ENCODE measurements at places on chromosomes 12 and 14. TPM values are rescaled to one million over a fixed set of nuclear protein-coding genes. Genes with fewer than 3 reads are reported as not detected.

RNASE7 gene
- not detected for total RNA-seq

KCNH5 gene
- total RNA-seq: not detected

MYF6 gene
- total RNA-seq: not detected

PAX9 gene
- not detected for total RNA-seq

SLC2A14 gene
- total RNA-seq: not detected

NTN4 gene
- 1.7 TPM for total RNA-seq

HOXC9 gene
- total RNA-seq: 5.6 TPM

ARL1 gene
- 57.1 TPM for total RNA-seq

GRCh38 chr12:4745249-4745648, 25.0 kb downstream of the GALNT8 start:
- no peak for DNase-seq

GRCh38 chr14:65193916-65194590, 91.7 kb upstream of the MAX start:
- DNase-seq: no peak

GRCh38 chr12:6212086-6212485, 11.9 kb downstream of the CD9 start:
- DNase-seq: peak; percentile 28

GRCh38 chr14:77583657-77584056, 32.8 kb downstream of the SPTLC2 start:
- no peak for DNase-seq

- DNase-seq: no peak
Observed at GRCh38 chr14:106776395-106776983, 1250.1 kb downstream of the TMEM121 start.

- DNase-seq: no peak
Observed at GRCh38 chr14:106489112-106489881, 962.9 kb downstream of the TMEM121 start.

DNA sequence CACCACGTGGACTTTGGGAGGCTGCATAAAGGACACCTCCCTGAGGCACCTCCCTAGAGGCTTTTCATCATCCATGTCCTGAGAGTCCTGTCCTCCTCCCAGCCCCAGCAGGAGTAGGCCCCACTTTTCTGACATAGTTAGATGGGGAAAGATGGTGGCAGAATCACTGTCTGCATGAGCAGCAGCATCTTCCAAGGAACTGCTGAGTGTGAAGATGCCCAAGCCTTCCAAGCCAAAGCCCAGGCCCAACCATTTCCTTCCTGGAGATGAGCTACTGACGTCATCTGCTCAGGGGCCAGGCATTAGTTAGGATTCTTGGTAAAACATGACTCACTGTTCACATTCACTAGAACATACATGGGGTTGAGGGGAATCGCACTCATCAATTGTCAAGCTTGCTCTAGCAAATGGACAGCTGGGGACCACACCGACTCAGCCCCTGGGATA, 37.3 kb downstream of the VDR start:
- DNase-seq: peak; percentile 50

GRCh38 chr12:41362931-41363330, 174.8 kb downstream of the PDZRN4 start:
- no peak for DNase-seq

- DNase-seq: no peak
Observed at GRCh38 chr12:42534184-42534838, 55.2 kb downstream of the PRICKLE1 start.

- DNase-seq: peak; percentile 81
Observed at GRCh38 chr14:22391908-22392565, 197.0 kb downstream of the DAD1 start.

- no peak for DNase-seq
Observed at GRCh38 chr12:98109266-98109665, 406.1 kb upstream of the TMPO start.

- DNase-seq: no peak
Observed at GRCh38 chr12:49051373-49051764, 9.2 kb downstream of the KMT2D start.
